ENCODE measurements at places on chromosomes 2 and 18. TPM values are rescaled to one million over a fixed set of nuclear protein-coding genes. Genes with fewer than 3 reads are reported as not detected.

NYAP2 gene
- total RNA-seq, result 0.20 TPM

TRIM43 gene
- not detected for total RNA-seq

MAPK4 gene
- not detected for total RNA-seq

CHAC2 gene
- 1.2 TPM for total RNA-seq

TTC39C gene
- 274 TPM for total RNA-seq

CYBRD1 gene
- 0.94 TPM for total RNA-seq

PSMD14 gene
- 38.6 TPM for total RNA-seq

CD226 gene
- total RNA-seq, result 65.1 TPM

CXCR2 gene
- total RNA-seq, result not detected

DSG2 gene
- 0.10 TPM for total RNA-seq

PREPL gene
- total RNA-seq, result 24.2 TPM

Measured in CD4-positive, CD25-positive, alpha-beta regulatory T cell (primary cell).